ENCODE measurements at places on chromosomes 4 and X.

DNA sequence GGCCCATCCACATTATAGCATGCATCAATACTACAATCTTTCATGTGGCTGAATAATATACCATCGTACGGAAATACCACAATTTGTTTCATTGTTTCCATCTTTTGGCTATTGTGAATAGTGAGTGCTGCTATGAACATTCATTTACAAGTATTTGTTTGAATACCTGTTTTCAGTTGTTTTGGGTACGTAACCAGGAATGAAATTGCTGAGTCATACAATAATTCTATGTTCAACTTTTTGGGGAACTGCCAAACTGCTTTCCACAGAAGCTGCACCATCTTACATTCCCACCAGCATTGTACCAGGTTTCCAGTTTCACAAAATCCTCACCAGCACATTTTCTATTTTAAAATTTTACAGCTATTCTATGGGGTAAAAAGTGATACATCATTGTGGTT lies 28.5 kb upstream of the MANBA start:
- DNase-seq = no peak

DNA sequence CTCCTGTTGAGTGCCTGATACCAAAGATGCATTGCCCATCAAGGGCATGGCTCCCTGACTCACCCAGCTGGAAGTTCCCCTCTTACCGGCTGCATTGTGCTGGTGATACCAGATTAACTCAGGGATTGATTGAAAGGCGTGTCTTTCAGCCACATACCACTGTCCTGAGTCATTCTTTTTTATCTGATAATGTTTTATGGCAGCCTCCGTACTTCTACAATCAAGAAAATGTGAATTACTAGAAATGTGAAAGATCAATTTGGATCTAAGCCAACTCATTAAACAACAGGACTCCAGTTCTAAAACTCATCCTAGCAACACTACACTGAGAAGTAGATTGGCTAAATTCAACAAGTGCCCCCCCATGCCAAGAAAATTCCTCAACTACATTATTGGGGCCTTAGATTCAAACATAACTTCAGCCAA lies 40.0 kb downstream of the TXK start:
- DNase-seq = no peak

GRCh38 chr4:121658125-121658524 lies 38.7 kb downstream of the ANXA5 start:
- DNase-seq = no peak

DNA sequence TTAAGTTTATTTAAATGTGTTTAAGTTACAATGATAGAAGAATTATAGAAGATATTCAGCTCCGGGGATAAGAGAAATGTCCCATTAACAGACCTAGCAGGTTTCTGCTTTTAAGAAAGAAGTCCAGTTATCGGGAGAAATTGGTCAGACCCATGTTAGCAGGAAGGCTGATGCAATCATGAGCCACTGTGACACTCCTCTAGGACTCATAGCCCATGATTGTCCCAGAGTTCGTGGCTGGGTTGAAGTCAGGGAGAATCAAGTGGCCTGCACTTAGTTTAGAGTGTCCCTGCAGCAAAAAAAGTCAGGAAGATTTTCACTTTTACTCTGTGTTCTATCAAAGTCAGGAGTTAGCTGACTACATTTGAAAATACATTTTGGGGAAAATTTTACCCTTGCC lies 72.0 kb downstream of the TMEM144 start:
- no peak for DNase-seq

- DNase-seq = no peak
Observed at GRCh38 chr4:80831383-80832361, 198.8 kb upstream of the BMP3 start.

- DNase-seq = peak; percentile 76
Observed at GRCh38 chr4:40214038-40214437, 17.2 kb downstream of the RHOH start.

GRCh38 chr4:83552924-83553323 lies 17.0 kb downstream of the GPAT3 start:
- DNase-seq = no peak

- DNase-seq = no peak
Observed at GRCh38 chr4:39950861-39951481, 26.7 kb downstream of the PDS5A start.

DNA sequence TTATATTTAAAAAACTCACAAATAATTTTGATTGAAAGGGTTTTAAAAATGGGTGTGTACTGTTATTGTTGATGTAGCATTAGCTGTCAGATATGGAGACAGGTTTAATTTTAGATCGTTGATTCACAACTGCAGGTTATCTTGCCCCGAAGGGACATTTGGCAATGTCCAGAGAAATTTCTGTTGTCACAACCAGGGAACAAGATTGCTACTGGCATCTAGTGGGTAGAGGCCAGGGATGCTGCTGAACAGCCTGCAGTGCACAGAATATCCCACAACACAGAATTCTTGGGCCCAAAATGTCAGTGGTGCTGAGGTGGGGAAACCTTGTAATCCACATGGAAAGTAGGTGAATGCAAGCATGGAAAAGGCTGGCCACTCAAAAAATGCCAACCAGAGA lies 114.9 kb downstream of the MAGEB17 start:
- no peak for DNase-seq

GRCh38 chr4:38514465-38515146 lies 149.4 kb upstream of the KLF3 start:
- DNase-seq = no peak

DNA sequence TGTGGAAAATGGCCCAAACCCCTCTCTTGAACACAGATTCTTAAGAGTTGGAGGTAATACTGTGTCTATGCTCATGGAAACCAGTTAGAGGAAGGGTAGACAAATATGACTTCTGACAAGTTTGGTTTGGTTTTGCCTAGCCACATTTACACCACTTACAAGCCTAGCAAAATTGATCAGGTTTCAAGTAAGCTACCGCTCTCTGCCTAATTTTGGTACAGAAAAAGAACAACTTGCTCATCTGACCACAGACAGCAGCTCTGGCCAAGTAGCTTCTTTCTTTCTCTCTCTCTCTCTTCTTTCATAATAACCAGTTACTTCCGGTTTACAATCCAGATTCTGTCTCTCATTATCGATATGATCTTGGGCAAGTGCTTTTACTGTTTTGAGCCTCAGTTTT lies 260.0 kb downstream of the GLUD2 start:
- DNase-seq = no peak

GRCh38 chr4:87844452-87844851 lies 11.7 kb downstream of the MEPE start:
- DNase-seq = no peak

GRCh38 chr4:121358473-121358872 lies 22.3 kb downstream of the QRFPR start:
- DNase-seq = no peak

- peak; percentile 46 for DNase-seq
Observed at GRCh38 chr4:80125252-80126177, 52.5 kb upstream of the ANTXR2 start.

- no peak for DNase-seq
Observed at GRCh38 chr4:10577018-10577417, 107.5 kb downstream of the CLNK start.

- DNase-seq = no peak
Observed at GRCh38 chrX:46918434-46918833, 6.2 kb downstream of the JADE3 start.

DNA sequence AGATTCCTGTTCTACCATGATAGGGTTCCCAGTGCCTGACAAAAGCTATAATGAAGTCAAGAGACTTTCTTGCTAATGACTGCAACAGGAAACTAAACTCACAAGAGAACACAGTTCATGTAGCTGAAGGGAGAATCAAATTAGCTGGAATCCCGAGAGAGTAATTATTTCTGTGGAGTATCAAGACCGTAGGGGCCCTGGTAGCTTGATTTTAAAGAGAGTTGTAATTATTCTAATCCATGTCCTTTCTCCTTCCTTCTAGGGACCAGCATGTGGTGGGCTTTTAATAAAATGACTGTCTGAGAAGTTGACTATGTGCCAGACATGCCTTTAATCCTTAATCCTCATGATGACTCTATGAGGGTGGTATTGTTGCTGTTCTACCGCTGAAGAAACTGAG lies 1.7 kb upstream of the TRPC5OS start:
- no peak for DNase-seq

DNA sequence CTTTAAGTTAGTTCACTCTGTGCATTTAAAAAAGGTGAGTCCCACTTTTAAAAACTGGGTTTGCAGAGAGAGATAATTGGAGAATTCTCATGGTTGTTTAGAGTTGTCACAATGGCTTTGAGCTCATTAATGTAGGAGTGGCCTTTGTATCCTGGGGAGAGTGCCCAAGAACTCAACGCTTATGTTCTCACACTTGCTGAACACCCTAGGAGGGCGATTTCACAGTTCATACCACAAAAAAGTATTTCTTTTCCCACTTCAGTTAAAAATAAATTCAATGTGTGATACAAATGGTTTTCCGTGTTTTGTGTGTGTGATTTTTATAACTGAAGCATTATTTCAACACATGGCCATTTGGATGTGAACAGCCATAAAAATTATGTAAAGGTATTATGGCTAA lies 8.4 kb downstream of the EMCN start:
- DNase-seq = no peak

DNA sequence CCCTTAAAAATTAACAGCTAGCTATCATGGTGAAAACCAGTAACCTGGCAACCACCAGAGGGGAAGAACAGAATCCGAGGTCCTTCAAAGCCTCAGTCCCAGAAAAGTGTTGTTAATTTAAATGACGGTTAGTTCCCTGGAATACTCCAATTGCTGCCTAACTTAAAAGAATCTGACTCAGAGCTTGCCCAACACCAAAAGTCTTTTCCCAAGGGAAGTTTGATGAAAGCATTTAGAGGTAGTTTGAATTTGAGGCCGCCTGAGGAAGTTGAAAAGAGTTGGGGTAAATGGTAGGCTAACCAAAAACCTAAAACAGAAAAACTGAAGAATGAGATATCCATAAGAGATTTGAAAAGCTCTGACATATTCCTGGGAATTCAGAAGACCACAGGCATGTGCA lies 46.6 kb downstream of the IL13RA2 start:
- no peak for DNase-seq

All from CD4-positive, alpha-beta T cell treated with Interleukin-1 beta for 1 hour (primary cell).